Fibroblast of the aortic adventitia (primary cell): ENCODE measurements at places on chromosomes 11 and 22.
A peak's percentile ranks its signal among the peaks of the same experiment; 100 is the strongest.

- DNase-seq = peak; percentile 78
Measured at GRCh38 chr11:106281455-106282173, 204.2 kb downstream of the AASDHPPT start.

- no peak for DNase-seq
Measured at GRCh38 chr11:35864131-35864530, 79.7 kb upstream of the LDLRAD3 start.

DNA sequence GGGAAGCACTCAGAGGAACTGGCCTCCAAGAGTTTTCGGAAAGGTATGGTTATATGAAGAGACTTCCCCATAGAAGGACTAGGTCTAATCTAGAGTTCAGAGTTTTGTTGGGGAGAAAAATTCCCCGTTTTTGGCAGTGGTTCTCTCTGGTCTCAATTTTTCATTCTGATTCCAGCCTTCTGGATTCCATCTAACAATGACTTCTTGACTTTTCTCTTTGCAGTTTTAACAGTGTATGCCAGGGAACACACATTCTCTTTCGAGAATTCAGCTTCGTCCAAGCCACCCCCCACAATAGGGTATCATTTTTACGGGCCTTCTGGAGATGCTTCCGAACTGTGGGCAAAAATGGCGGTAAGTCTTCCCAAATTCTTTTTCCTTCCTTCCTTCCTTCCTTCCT lies 115.6 kb downstream of the CSTPP1 start:
- peak; percentile 76 for DNase-seq

- peak; percentile 9 for DNase-seq
Measured at GRCh38 chr11:1222491-1223345, at the start of gene MUC5B. Gene MUC5B, plus strand, starts transcription at chr11:1223066. Its CDS starts 58 bp downstream, at chr11:1223124.

GRCh38 chr11:129951201-129951865 lies 51.3 kb downstream of the PRDM10 start:
- DNase-seq = no peak

DNA sequence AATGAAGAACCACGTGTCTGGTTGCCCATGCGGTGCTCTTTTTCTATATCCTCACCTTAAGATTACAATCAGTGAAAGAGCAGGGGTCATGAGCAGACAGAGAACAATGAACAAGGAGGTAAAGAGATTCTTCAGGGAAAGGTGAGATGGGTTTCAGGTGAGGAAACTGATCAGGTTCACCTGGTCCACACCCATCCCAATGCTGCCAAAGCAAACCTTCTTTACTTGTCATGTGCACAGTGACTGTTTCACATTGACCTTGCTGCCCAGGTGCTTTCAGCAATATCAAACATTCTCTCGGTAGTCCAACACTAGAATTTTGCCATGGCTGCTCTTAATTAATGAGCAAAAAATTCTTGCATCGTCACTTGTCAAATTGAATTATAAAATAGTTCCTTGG lies 24.5 kb upstream of the OR9Q2 start:
- DNase-seq = no peak

DNA sequence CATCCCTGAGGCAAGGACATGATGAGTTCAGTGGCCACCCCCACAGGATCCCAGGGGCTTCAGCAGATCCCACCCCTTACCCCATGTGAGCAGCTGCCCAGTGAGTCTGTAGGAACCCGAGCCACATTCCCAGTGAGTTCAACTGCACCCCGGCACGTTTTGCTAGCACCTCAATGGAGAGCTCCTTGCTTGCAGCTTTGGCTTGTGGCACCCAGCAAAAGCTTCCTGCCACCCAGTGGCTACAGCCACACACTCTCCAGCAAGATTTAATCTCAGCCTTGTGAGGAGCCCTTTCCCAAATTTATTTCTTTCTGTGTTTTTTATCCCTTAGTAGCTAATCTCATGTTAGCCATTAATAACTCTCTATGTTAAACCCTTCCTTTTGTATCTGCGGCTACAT lies 4.0 kb downstream of the SAA1 start:
- no peak for DNase-seq

GRCh38 chr11:75028321-75028720 lies 39.6 kb downstream of the NEU3 start:
- peak; percentile 80 for DNase-seq

- no peak for DNase-seq
Measured at GRCh38 chr22:36860821-36861659, at the start of gene NCF4. Gene NCF4, plus strand, starts transcription at chr22:36861006. Its CDS starts 166 bp downstream, at chr22:36861172.

- DNase-seq = no peak
Measured at GRCh38 chr11:31783252-31783651, 27.9 kb downstream of the PAX6 start.

DNA sequence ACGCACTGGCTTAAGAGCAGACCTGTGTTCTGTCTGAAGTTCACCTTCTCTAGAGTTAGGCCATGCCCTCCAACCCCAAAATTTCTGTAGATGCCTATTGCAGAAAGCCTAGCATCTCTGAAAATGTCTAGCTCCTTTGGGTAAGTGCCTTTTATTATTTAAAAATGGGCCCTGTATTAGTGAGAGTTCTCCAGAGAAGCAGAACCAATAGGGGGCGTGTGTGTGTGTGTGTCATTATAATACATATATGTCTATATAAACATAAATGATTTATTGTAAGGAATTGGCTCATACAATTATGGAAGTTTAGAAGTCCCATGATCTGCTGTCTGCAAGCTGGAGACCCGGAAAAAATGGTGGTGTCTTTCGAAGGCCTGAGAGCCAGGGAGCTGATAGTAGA lies 144.7 kb downstream of the TTC17 start:
- DNase-seq = no peak

GRCh38 chr11:95378789-95379188 lies 147.8 kb upstream of the SESN3 start:
- DNase-seq = no peak

DNA sequence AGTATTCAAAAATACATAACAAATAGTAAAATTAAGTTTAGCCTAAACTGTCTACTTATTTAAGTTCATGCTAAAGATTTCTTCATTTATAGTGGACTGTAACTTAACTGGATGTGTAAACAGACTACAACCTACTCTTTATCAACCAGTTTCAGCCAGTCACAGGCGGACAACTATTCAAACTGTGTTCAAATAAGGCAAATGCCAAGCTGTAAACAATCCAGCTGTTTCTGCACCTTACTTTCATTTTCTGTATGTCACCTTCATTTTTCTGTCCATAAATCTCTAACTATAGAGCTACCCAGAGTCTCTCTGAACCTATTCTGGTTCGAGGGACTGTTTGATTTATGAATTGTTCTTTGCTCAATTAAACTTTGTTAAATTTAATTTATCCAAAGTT lies 992.8 kb downstream of the DLG2 start:
- no peak for DNase-seq

GRCh38 chr11:130580372-130580771 lies 131.9 kb downstream of the ADAMTS15 start:
- peak; percentile 97 for DNase-seq

- no peak for DNase-seq
Measured at GRCh38 chr22:40367342-40367741, 3.1 kb upstream of the SGSM3 start.

DNA sequence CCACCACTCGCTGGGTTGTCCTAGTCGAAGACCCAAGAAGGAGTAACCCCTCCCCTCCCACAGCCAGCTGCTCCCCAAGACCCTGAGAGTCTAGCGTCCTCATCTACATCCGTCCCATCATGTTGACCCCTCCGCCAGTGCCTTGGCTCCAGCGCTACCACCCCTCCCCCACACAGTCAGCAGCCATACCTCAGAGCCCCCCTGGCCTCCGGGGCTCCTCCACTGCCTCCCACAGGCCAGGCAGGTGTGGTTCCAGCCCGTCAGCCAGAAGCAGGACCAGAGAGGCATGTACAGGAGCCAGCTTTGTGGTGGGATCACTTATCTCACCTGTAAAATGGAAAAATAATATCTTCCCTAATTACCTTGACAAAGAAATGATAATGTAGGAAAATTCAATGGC lies 51.5 kb upstream of the PHF21B start:
- no peak for DNase-seq

DNA sequence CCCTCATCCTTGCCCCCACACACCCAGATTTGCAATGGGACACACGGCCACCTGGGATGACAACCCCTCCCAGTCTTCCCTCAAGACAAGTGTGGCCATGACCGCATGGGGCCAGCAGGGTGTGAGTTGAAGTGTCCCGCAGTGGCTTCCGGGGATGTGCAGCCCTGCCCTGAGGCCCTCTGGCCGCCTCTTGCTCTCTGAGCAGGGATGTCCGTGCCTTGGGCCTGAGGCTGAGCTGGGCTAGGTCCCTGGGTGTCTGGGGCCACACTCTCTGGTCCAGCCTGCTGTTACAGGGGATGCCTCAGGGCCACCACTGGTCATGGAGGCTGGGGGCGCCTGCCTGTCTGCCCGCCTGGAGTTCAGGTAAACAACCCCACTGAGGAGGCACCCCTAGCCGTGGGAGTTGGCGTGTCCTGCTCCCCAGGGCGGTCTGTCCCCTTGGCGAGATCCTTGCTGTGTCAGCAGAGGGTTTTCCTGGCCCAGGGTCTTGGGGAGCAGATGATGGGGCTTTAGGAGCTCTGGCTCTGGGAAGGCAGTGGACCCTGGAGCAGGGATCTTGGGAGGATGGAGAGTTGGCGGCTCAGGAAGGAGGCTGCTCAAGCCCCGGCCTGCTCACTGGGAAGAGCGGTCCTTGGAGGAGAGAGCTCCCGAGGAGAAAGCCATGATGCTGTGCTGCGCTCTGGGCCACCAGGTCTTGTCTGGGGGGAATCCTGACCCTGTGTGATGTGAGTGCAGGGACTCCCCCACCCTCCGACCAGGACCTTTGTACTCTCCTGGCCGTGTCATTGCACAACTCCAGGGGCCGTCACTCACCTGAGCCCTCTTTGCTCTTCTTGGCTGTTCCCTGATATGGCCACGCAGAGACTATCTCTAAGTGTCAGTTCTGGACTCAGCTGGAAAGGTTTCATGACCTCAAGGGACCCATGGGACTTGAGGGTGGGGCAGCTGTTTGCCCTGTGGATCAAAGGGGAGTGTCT lies 67.9 kb downstream of the KCNQ1 start:
- no peak for DNase-seq
